Activated gamma-delta T cell treated with anti-CD3 and anti-CD28 coated beads, Interleukin-2, amount 50 U/mL, for 16 hours (primary cell): ENCODE measurements at places on chromosomes 12 and 14.

GRCh38 chr12:51911307-51911706, 4.0 kb downstream of the ACVRL1 start:
- no peak for DNase-seq

- DNase-seq: peak; percentile 99
Measured at GRCh38 chr14:23095196-23096108, at the start of gene C14orf119. Gene C14orf119 (plus strand): TSS chr14:23095505. CDS start chr14:23097659, 2,154 bp downstream.

- DNase-seq: no peak
Measured at GRCh38 chr14:31717294-31718085, 156.3 kb downstream of the NUBPL start.

DNA sequence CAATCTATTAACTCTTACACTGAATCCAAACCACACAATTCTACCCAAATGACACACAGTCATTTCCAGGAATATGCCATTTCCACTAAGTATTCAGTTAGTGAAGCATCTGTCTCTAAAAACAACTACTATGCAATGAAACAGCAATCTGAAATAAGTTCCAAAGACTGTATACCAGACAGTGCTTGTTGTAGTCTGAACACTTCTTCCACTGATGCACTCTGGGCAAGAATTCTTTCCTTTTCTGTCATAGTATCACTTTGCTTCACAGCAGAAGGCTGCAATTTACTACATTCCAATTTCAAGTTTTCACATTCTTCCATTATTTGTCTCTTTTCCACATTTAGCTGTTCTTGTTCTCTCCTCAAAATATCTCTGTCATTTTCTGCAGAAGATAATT, 25.8 kb downstream of the TRIP11 start:
- DNase-seq: no peak

GRCh38 chr12:31321186-31321896, 4.6 kb downstream of the SINHCAF start:
- DNase-seq: no peak

- no peak for DNase-seq
Measured at GRCh38 chr12:7404275-7404674, 39.7 kb downstream of the CD163L1 start.

DNA sequence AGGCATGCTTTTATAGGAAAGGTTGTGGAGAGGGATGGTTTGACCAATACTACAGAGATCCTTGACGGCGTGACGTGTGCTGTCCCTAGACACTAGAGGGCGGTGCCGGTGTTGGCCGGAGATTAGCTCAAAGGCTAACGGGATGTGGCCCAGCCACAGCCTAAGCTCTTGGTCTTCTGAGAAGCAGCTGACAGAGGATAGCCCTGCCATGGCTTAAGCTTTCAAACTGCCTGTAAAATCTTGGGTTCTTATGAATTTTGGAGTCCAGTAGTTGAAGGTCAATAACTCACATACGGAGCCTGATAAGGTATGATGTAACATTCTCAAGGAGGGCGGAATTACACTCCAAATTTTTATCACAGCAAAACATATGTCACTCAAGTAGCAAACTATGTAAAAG, 515.7 kb upstream of the ATXN7L3B start:
- DNase-seq: no peak

DNA sequence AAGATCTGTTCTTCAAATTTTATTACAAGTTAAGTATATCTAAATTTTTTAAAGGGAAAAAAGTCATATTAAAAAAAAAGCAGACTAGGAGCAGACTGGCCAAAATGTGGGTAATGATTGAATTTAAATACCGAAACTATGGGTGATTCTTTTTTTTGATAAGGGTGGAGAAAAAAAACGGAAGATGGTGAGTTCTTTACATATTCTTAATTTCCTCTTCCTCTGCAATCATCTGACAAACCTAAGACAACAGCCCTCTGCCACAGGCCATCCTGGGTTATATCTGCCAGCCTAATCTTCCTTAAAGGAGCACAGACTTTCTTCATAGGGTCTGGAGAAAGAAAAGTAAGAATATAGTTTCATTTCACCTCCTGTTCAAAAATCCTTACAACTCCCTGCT, 108.0 kb downstream of the PPP2R5E start:
- DNase-seq: no peak

DNA sequence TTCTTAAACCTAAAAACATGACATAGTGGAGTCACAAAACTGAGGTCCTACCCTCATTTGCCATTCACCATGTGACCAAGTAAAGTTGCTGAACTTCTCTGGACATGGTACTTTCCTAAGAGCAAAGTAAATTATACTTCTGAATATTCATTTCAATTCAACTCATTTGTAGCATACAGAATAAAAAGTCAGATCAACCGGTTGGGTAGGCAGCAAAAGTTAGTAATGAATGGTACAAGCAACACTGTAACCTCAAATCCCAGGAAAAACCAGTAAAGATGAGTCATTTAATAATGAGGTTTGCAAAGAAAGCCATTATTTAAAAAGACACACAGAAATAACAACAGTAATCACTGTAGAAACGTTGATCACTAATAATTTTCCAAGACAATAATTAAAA, 8.7 kb downstream of the POLE2 start:
- no peak for DNase-seq

DNA sequence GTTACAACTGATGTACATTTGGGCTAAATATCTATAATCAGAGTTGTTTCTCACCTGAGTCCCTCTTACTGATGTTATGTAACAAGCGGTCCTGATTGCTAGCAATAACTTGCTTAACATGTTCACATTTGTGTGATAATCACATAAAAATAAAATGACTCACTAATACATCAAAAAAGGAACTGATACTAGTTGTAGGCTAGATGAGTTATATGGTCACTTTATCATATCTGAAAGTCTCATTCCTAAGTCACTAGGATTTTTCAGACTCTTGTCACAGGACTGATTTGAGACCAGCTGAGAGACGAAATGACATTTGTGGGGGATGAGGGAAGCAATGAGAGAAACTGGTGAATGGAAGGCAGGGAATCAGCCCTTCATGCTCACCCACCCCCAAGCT, 34.3 kb downstream of the NKX2-1 start:
- DNase-seq: no peak

GRCh38 chr12:7486512-7486911, 17.1 kb downstream of the CD163 start:
- DNase-seq: no peak

- no peak for DNase-seq
Measured at GRCh38 chr12:22765421-22766130, 140.6 kb downstream of the ETNK1 start.

GRCh38 chr12:98401427-98401826, 114.0 kb upstream of the TMPO start:
- no peak for DNase-seq

DNA sequence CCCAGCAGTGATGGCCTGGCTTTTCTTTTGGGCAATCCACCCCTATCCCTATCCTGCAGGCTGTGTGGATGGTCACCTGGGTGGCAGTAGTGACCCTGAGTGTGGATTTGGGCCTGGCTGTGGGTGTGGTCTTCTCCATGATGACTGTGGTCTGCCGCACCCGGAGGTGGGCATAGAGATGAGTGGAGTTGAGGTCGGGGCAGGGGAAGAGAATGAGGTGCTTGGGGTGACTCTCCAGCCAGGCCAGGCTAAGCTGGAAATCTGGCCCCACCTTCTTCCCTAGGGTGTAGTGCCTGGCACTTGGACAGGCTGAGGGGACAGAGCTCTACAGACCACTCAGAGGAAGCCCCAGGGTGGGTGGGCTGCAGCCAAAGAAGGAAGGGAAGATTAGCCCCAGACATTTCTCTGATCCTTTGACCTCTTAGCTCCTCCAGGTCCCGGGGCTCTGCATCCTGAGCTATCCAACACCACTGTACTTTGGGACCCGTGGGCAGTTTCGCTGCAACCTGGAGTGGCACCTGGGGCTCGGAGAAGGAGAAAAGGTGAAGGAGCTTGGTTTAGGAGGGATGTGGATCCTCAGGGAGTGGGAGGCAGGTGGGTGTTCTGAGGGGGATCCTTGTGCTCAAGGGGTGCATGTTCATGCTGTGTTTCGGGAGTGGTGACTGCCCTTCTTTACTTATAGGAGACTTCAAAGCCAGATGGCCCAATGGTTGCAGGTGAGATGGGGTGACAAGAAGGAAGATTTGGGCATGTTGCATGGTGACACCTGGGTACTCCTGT, 8.4 kb downstream of the B4GALNT1 start:
- DNase-seq: no peak

- peak; percentile 78 for DNase-seq
Measured at GRCh38 chr12:47808050-47808449, 11.7 kb downstream of the HDAC7 start.

GRCh38 chr12:69508621-69509020, 38.4 kb downstream of the FRS2 start:
- no peak for DNase-seq

DNA sequence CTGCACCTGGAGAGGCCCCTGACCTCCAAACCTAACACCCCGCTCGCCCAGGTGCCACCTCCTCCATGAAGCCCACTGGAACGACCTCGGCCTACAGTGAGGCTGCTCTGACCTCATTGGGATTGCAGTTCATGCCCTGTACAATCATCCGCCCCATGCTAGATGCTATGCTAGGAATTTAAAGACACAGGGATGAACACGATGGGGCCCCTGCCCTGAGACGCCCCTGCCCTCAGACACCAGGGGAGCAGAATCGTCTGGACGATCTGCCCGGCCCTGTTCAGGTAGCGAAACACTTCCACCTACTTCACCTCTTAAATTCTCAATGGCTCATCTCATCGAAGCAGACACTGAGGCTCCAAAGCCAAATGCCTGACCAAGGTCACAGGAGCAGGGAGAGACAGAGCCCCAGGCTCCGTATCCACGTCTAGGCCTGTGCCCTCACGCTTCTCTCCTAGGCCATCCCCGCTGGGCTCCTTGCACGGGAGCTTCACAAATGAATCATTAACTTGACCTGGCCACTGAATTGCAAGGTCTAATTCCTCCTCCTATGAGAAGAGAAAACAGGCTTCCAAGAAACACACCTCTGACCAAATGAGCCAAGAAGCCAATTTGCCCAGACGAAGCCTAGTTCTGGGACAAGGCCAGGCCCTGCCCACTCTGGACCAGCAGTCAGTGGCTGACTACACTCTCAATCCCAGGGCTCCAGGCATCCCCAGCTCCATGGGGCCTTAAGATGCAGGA, 35.2 kb downstream of the SCARB1 start:
- no peak for DNase-seq

DNA sequence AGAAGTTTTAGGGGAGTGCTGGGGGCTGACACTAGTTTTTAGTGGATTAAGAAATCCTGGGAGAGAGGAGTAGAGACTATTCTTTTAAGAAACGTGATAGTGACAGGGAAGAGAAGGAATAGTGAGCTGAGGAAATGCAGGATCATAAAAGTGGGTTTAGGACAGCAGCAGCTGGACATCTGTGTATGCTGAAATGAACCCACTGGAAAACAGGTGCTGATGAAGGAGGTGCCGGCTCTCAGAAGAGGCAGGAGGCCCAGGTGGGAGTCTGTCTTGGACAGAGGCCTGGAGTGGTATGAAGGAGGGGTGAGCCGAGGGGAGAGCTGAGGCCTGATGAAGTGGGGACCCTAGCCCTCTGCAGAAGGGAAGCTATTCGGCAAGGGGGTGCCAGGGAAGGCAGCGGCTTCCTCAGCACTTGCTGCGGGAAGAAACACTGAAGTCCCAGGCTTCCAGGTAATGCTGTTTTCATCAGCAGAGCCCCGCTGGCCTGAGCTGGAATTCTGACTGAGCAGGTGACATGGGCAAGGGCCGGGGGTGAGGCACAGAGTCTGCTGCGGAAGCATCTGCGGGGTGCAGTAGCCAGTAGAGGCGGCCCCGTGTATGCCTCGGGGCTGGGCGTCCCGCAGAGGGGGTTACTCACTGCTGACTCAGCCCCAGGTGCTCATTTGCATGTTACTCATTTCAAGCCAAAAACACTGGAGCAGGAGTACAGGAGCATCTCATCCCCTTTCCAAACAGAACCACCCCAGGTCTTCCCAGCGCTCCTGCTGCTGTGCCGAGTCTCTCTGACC, 89.7 kb downstream of the TMCC3 start:
- DNase-seq: no peak

DNA sequence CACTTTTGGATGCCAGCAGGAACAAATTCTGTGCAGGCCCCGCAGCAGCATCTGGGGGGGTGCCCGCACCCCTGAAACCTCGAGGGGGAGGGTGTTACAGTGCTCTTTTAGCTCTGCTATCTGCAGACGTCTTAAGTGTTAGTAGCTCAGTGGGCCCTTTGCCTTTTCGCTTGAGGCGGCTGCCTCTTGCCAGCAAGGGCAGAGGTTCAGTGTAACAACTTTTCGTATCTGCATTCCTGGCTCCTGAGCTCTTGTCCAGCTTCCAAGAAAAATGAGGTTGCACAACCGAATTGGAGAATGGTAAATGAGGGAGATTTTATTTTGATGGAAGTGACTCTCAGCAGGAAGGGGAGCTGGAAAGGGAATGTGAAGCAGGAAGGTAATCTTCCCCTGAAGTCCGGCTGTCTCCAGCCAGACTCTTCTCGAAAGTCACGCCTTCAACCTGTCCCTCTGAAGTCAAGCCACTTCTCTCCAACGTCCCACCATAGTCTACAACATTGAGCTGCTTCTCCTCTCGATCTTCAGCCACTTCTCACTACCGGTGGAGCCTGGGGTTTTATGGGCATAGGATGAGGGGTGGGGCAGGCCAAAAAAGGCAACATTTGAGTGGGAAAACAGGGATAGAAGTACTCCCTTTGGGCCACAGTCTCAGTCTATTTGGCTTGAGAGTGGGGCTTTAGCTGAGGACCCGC, 17.8 kb downstream of the TAS2R50 start:
- no peak for DNase-seq

GRCh38 chr14:52314595-52315354, 663 bp downstream of the PTGER2 start:
- no peak for DNase-seq

- no peak for DNase-seq
Measured at GRCh38 chr14:93067088-93067487, 48.6 kb downstream of the ITPK1 start.

- DNase-seq: no peak
Measured at GRCh38 chr12:104521731-104522130, 65.0 kb downstream of the CHST11 start.

DNA sequence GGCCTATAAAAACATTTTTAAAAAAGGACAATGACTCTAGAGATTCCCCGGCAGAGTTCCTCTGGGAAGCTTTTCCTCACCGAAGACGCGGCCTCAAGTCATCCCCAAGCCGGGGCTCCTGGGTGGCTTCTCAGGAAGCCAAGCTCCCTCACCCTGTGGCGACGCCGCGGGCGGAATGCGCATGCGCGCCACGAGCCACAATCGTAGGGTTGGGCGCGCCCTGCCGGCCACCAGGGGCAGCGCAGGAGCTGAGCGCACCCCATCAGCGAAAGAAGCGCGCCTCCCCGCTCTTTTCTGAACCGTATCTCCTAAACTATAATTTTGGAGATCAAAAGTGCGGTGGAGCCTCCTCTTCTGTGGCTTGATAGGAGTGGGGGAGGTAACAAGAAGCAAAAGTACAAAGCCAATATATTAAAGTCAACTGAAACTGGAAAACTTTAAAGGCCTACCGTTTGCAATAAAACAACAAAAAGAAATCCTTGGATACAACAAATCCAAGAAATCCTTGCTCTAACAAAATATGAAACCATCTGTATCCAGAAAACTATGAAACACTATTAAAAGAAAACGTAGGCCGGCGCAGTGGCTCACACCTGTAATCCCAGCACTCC, 17.4 kb upstream of the CHFR start:
- peak; percentile 81 for DNase-seq

GRCh38 chr14:33642691-33643244, 308.1 kb downstream of the EGLN3 start:
- DNase-seq: no peak
